ENCODE measurements at places on chromosomes 6 and 20. TPM values are rescaled to one million over a fixed set of nuclear protein-coding genes. Genes with fewer than 3 reads are reported as not detected.

GRCh38 chr20:40892642-40893041, 136.0 kb upstream of the TOP1 start:
- no peak for DNase-seq
- no peaks in the 10 kb centered on the region for H3K36me3 ChIP-seq
- H3K4me3 ChIP-seq: no peak overlapping the region
- H3K4me1 ChIP-seq: no peaks in the 10 kb centered on the region
- H3K27ac ChIP-seq: no peak overlapping the region

GRCh38 chr6:42251911-42252637, 34.4 kb upstream of the MRPS10 start:
- H3K4me1 ChIP-seq: peaks cover 25% of the 10 kb centered on the region
- H3K27me3 ChIP-seq: no peaks in the 10 kb centered on the region
- no peak overlapping the region for H3K4me3 ChIP-seq
- DNase-seq: no peak

- H3K27ac ChIP-seq: no peak overlapping the region
- peaks cover 23% of the 10 kb centered on the region for H3K4me1 ChIP-seq
- H3K36me3 ChIP-seq: no peaks in the 10 kb centered on the region
- DNase-seq: no peak
- peak overlapping the region; percentile 36 for H3K4me3 ChIP-seq
These were observed 99.8 kb downstream of the HIVEP2 start for GRCh38 chr6:142845143-142845571.

- no peaks in the 10 kb centered on the region for H3K36me3 ChIP-seq
- H3K4me3 ChIP-seq: no peak overlapping the region
- H3K4me1 ChIP-seq: peaks cover 37% of the 10 kb centered on the region
- no peak overlapping the region for H3K27ac ChIP-seq
These were observed 126.7 kb downstream of the BCAS1 start for GRCh38 chr20:53943522-53944291.

GRCh38 chr6:74167976-74168375, 472.0 kb downstream of the CD109 start:
- H3K27me3 ChIP-seq: no peaks in the 10 kb centered on the region
- H3K27ac ChIP-seq: no peak overlapping the region
- no peak overlapping the region for H3K4me3 ChIP-seq
- no peak for DNase-seq
- no peaks in the 10 kb centered on the region for H3K4me1 ChIP-seq

TAB2 gene
- 70.9 TPM for total RNA-seq

- H3K4me3 ChIP-seq: no peak overlapping the region
- H3K27ac ChIP-seq: no peak overlapping the region
- H3K4me1 ChIP-seq: peaks cover 5% of the 10 kb centered on the region
- no peaks in the 10 kb centered on the region for H3K36me3 ChIP-seq
- DNase-seq: peak; percentile 68
These were observed 270.9 kb upstream of the SULF2 start for GRCh38 chr20:48056218-48056617.

GRCh38 chr6:88502391-88502790, 336.2 kb upstream of the CNR1 start:
- H3K36me3 ChIP-seq: no peaks in the 10 kb centered on the region
- H3K4me3 ChIP-seq: no peak overlapping the region
- no peaks in the 10 kb centered on the region for H3K27me3 ChIP-seq
- DNase-seq: no peak
- no peak overlapping the region for H3K27ac ChIP-seq

NCOA7 gene
- 2.8 TPM for total RNA-seq

DNA sequence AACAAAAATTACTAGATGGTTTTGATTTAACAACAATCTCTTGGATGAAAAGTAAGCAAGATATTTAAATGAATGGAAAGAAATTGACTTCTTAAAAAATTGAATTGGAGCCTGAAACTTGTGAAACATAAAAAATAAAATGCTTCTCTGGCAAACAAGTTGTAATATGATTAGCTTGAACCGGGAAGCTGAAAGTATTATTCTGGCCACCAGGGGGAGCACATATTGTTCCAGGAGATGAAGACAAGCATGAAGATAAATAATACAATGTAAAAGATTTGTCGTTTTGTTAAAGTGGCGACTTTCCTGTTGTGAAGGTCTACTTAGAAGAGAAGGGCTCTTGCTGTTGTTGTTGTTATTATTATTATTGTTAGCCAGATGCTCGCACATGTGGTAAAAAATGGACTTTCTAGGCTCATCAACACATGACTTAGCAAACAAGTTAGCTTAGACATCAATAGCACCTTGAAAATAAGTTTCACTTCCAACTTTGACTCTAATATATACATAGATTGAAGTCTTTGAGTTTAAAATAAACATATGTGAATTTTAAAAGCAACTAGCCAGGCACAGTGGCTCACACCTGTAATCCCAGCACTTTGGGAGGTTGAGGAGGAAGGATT, 14.2 kb downstream of the PAX1 start:
- DNase-seq: peak; percentile 71
- no peak overlapping the region for H3K4me3 ChIP-seq
- no peak overlapping the region for H3K27ac ChIP-seq
- peaks cover 60% of the 10 kb centered on the region for H3K27me3 ChIP-seq
- H3K36me3 ChIP-seq: no peaks in the 10 kb centered on the region

GRCh38 chr6:13377054-13377758, 48.9 kb upstream of the TBC1D7 start:
- no peaks in the 10 kb centered on the region for H3K27me3 ChIP-seq
- H3K4me1 ChIP-seq: peaks cover 13% of the 10 kb centered on the region
- no peak overlapping the region for H3K4me3 ChIP-seq
- H3K27ac ChIP-seq: no peak overlapping the region
- no peaks in the 10 kb centered on the region for H3K36me3 ChIP-seq
- no peak for DNase-seq

DHX16 gene
- 17.6 TPM for total RNA-seq

- peaks cover 40% of the 10 kb centered on the region for H3K27me3 ChIP-seq
- no peaks in the 10 kb centered on the region for H3K36me3 ChIP-seq
- H3K4me1 ChIP-seq: peaks cover under 1% of the 10 kb centered on the region
- H3K4me3 ChIP-seq: no peak overlapping the region
These were observed 43.8 kb downstream of the PTCHD4 start for GRCh38 chr6:48067148-48067712.

SLC17A3 gene
- not detected for total RNA-seq

- no peak overlapping the region for H3K27ac ChIP-seq
- H3K27me3 ChIP-seq: no peaks in the 10 kb centered on the region
- peaks cover 16% of the 10 kb centered on the region for H3K4me1 ChIP-seq
- DNase-seq: no peak
These were observed 19.0 kb downstream of the DLL1 start for GRCh38 chr6:170271771-170272314.

VWA7 gene
- total RNA-seq: 0.34 TPM

GRCh38 chr6:15365273-15365687, 119.4 kb downstream of the JARID2 start:
- H3K4me3 ChIP-seq: no peak overlapping the region
- peaks cover 47% of the 10 kb centered on the region for H3K4me1 ChIP-seq
- no peaks in the 10 kb centered on the region for H3K36me3 ChIP-seq
- no peak overlapping the region for H3K27ac ChIP-seq

DNA sequence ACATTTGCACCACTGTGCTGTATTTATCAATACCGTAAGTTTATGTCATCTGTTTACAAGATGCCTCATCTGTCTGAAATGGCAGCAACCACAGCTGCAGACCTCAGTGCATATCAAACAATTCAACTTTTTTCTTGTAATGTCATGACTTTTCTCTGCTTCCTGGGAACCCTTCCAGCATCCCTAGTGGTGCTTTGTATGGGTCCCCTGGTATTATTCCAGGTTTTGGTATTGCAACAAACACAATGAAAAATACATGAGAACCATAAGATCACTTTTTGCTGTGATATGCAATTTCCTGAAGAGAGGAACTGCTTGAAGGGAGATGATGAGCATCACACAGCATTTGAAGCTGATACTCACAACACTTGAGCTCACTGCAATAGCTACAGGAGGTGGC, 12.0 kb upstream of the TXNDC5 start:
- H3K27ac ChIP-seq: no peak overlapping the region
- no peaks in the 10 kb centered on the region for H3K27me3 ChIP-seq
- no peaks in the 10 kb centered on the region for H3K36me3 ChIP-seq
- no peak overlapping the region for H3K4me3 ChIP-seq

DNA sequence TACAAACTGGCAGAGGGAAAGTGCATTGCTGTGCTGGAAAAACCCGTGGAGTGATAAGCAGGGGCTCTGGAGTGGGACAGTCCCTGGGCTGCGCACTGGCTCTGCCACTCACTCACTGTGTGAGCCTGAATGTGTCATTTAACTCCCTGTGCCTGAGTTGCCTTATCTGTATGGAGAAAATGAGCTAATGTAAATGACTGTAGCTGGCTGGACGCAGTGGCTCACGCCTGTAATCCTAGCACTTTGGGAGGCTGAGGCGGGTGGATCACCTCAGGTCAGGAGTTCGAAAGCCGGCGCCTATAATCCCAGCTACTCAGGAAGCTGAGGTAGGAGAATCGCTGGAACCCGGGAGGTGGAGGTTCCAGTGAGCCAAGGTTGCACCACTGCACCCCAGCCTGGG, 18.4 kb upstream of the RPN2 start:
- no peak for DNase-seq
- no peak overlapping the region for H3K4me3 ChIP-seq
- H3K36me3 ChIP-seq: no peaks in the 10 kb centered on the region
- no peaks in the 10 kb centered on the region for H3K27me3 ChIP-seq
- H3K4me1 ChIP-seq: no peaks in the 10 kb centered on the region
- H3K27ac ChIP-seq: no peak overlapping the region

DNA sequence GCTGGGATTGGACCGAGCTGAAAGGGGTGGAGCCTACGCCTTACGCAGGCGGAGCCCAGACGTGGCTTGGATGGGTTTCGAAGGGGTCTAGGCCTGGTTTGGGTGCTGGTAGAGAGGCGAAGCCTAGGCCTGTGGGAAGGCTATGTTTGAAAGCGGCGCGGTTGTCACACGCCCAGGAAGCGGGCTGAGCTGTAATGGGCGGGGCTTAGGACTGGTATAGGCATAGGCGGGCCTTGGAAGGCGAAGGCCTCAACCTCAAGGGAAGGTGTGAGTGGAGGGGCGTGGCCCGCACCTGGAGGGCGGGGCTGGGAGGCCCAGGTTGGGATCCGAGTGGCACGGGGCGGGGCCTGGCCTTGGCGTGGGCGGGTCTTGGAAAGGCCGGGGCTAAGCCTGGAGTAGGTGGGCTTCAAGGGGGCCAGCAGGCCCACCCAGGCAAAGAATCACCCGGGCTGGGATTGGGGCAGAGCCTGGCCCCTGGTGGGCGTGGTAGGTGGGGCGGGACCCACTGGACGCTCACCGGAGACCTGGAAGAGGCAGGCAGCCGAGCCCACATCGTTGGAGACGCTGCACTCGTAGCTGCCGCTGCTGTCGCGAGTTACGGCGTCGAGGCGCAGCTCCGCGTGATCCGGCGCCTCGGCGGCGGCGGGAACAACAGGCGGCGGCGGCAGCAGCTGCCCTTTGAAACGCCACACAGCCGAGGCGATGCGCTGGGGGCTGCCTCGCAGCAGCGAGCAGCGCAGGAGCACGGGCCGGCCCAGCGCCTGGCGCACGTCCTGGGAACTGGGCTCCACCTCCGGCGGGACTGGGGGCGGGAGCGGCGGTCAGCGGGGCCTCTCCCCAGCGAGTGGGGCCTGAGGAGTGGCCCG, 49.0 kb downstream of the MDGA1 start:
- no peaks in the 10 kb centered on the region for H3K4me1 ChIP-seq
- peaks cover 68% of the 10 kb centered on the region for H3K27me3 ChIP-seq
- peak; percentile 79 for DNase-seq
- peak overlapping the region; percentile 24 for H3K4me3 ChIP-seq

GRCh38 chr6:13413900-13414555, 73.4 kb downstream of the GFOD1 start:
- peaks cover 22% of the 10 kb centered on the region for H3K4me1 ChIP-seq
- no peak overlapping the region for H3K4me3 ChIP-seq
- peak; percentile 29 for DNase-seq
- no peaks in the 10 kb centered on the region for H3K36me3 ChIP-seq

- H3K4me3 ChIP-seq: no peak overlapping the region
- no peaks in the 10 kb centered on the region for H3K27me3 ChIP-seq
- peaks cover 4% of the 10 kb centered on the region for H3K36me3 ChIP-seq
- DNase-seq: peak; percentile 54
- no peak overlapping the region for H3K27ac ChIP-seq
These were observed 17.4 kb upstream of the CSE1L start for GRCh38 chr20:49028684-49029083.

GRCh38 chr6:11188161-11188915, 44.1 kb downstream of the NEDD9 start:
- DNase-seq: no peak
- H3K27ac ChIP-seq: no peak overlapping the region

GRCh38 chr6:139154881-139155547, 20.1 kb downstream of the HECA start:
- H3K27ac ChIP-seq: no peak overlapping the region
- peaks cover 30% of the 10 kb centered on the region for H3K4me1 ChIP-seq

KHDC1L gene
- 1.9 TPM for total RNA-seq

TXNDC5 gene
- 155 TPM for total RNA-seq
